ENCODE measurements at places on chromosomes 12 and 14. TPM values are rescaled to one million over a fixed set of nuclear protein-coding genes. Genes with fewer than 3 reads are reported as not detected.

- DNase-seq = no peak
Observed at GRCh38 chr14:48401321-48401720, 725.9 kb upstream of the MDGA2 start.

DNA sequence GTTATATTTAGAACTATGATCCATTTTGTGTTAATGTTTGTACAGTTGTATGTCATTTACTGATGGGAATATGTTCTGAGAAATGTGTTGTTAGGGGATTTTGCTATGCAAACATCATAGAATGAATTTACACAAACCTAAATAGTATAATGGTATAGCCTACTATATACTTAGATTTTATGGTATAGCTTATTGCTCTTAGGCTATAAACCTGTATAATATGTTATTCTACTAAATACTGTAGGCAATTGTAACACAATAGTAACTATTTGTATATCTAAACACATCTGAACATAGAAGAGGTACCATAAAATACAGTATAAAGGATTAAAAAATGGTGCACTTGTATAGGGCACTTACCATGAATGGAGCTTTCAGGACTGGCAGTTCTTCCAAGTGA lies 105.4 kb upstream of the GRIN2B start:
- no peak for DNase-seq

GRCh38 chr12:73892201-73892600 lies 645.4 kb upstream of the ATXN7L3B start:
- no peak for DNase-seq

TESPA1 gene
- 0.34 TPM for polyA plus RNA-seq

Measured in right renal pelvis (tissue), 4 donors.